ENCODE measurements at places on chromosomes 4 and X.

GRCh38 chr4:61254406-61254805 is 54.3 kb downstream of the ADGRL3 start:
- no peak for DNase-seq

DNA sequence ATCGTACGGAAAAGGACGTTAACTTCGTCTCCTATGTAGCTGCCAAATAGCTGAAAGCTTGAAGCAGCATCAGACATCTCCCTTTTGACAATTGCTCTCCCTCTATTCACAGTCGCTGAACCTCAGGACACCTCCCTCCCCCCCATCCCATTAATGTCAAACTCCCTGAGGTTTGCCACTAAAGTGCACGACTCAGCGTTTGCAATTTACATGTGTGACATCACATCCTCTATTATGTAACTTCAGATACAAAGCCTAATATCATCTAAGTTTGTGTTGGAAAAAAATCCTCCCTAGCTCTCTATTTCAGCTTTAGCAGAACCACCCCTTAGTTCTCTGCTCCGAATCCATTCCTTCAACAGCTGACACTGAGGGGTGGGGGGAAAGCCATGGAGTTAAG is 5.5 kb upstream of the NR3C2 start:
- no peak for DNase-seq

- DNase-seq = no peak
These were observed 76.6 kb downstream of the SLC2A9 start for GRCh38 chr4:9944431-9945425.

- no peak for DNase-seq
These were observed 78.0 kb downstream of the GUCY2F start for GRCh38 chrX:109403922-109404321.

GRCh38 chrX:133468051-133468450 is 52.8 kb upstream of the GPC4 start:
- no peak for DNase-seq

- no peak for DNase-seq
These were observed 696.2 kb downstream of the TRAM1L1 start for GRCh38 chr4:116389139-116389538.

- DNase-seq = no peak
These were observed 139.9 kb downstream of the RAB28 start for GRCh38 chr4:13344216-13344615.

GRCh38 chr4:48787056-48787455 is 7.0 kb upstream of the FRYL start:
- DNase-seq = no peak

GRCh38 chrX:100447655-100448397 is 37.8 kb upstream of the PCDH19 start:
- no peak for DNase-seq

GRCh38 chr4:120870279-120870673 is 52.2 kb downstream of the PRDM5 start:
- no peak for DNase-seq

- DNase-seq = no peak
These were observed 53.0 kb downstream of the CHST7 start for GRCh38 chrX:46626566-46626965.

DNA sequence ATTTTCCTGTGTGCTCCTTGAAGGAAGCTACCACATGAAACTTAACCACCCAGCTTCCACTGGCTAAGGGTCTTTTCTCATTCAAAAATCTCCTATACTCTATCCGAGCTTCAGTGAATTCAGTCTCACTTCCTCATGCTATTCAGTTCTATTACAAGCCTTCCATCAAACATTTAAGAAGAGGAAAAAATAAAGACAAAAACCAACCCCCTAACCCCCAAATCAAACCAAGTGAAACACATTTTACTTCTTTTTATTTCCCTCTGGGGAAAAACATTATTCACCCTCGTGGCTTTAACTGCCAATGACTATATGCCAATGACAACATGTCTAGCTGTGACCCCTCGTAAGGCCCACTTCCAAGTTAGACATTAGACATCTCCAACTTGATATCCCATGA is 16.2 kb upstream of the WDR19 start:
- DNase-seq = no peak

DNA sequence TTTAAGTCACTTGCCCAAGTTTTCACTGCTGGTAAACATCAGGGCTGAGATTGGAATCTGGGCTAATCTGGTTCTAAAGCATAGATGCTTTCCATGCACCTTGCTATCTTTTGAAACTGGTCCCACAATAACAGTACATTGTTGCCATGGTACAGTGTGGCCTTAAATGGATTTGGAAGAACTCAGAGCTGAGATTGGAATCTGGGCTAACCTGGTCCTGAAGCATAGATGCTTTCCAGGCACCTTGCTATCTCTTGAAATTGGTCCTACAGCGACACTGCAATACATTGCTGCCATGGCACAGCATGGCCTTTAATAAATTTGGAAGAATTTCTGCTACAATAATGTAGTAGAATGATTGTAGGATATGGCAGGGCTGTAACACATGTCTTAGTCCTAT is 28.6 kb downstream of the DAPP1 start:
- DNase-seq = no peak

DNA sequence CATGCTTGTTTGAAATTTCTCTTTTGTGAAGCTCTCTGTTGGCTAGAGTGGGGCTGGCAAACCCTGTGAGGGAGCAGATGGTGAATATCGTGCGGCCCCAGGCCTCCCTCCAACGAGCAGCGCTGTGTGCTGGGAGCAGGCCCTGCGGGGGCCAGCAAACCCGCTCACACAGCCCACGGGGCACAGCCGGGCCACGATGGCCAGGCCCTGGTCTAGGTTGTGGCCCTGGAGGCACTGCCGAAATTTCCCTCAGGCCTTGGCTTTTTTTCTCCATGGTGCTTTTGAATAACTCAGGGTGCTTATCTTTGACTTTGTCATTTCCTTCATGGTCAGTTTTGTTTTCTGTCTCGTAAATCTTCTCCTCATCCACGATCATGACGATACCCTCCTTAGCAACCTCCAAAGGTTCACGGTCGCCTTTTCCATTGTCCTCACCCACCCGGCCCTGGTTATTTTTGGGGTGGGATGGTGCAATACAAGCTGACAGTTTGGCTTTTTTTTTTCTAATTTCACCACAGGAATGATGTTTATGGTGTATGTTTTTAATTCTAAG is 20.7 kb downstream of the PCGF3 start:
- DNase-seq = no peak

DNA sequence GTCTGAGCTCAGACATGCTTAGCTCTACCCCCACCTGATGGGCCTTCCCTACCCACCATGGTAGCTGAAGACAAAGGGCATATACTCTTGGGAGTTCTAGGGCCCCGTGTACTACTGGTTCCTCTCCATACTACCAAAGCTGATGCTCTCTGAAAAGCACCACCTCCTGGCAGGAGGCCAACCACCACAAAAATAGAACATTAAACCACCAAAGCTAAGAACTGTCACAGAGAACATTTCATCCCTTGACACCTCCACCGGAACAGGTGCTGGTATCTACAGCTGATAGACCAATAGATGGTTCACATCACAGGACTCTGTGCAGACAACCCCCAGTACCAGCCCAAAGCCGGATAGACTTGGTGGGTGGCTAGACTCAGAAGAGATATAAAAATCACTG is 13.4 kb downstream of the EDA2R start:
- DNase-seq = no peak

- DNase-seq = no peak
These were observed 2.3 kb downstream of the ODAM start for GRCh38 chr4:70197842-70198241.

- no peak for DNase-seq
These were observed 270.1 kb upstream of the LDB2 start for GRCh38 chr4:17168571-17168970.

DNA sequence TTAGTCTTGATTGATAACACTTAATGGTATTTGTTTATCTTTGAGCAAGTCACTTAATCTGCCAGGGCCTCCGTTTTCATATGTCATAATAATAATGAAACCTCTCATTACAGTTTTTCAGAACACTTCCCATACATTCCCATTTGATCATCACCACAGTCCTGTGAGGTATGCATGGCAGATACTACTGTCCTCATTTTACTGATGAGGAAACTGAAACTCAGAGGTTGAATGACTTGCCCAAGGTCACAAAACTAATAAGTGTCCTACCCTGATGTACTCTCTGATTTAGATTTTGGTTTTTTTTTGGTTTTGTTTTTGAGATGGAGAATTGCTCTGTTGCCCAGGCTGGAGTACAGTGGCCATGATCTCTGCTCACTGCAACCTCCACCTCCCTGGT is 25.7 kb downstream of the ZFX start:
- no peak for DNase-seq
